Nucleus accumbens (tissue), 56 donors: ENCODE measurements at places on chromosomes 1 and 21.

GRCh38 chr1:42745851-42746250 lies 5.8 kb upstream of the CLDN19 start:
- no peak for DNase-seq

DNA sequence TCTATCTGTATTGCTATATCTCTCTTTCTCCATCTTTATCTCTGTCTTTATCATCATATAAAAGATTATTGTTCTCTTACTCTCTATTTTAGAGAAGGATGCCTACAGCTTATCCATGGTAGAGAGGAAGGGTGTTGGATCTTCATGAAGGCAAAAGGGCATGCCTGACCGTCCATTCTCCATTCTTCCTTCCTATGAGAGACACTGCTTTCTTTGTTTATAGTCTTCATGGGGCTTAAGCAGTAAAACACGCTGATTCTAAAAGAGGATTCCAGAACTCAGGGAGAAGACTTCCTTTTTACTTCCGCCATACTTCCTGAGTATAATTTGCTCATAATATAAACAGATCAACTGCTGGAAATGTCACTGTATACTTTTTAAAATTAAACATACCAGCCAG lies 44.0 kb downstream of the PDE4B start:
- no peak for DNase-seq

- DNase-seq = no peak
Observed at GRCh38 chr1:88394958-88395357, 289.1 kb upstream of the PKN2 start.

GRCh38 chr1:51341876-51342496 lies 11.6 kb upstream of the TTC39A start:
- no peak for DNase-seq

GRCh38 chr1:62175568-62176179 lies 19.0 kb upstream of the L1TD1 start:
- peak; percentile 15 for DNase-seq

- DNase-seq = no peak
Observed at GRCh38 chr1:66831529-66832239, 30.6 kb upstream of the INSL5 start.

DNA sequence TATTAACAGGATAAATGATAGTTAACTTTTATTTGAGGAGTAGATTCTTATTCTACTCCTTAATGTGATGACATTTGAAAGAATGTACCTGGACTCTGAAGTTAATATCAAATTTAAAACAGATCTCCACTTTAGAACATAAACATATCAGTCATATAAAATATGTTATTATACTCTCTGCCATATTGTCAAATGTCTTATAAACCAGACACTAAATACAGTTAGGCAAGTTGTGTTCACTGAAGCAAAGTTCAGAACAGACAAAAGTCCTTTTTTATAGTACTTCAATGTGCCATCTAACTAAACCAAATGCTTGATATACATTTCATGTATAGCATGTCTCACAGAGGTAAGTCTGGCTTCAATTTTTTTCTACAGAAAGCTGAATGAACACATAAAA lies 285.2 kb downstream of the AKT3 start:
- DNase-seq = no peak

GRCh38 chr1:7608628-7609305 lies 162.3 kb upstream of the VAMP3 start:
- no peak for DNase-seq
